Fibroblast of skin of right quadriceps (primary cell): ENCODE measurements at places on chromosomes 1 and 21.

- DNase-seq: no peak
Observed at GRCh38 chr1:22364764-22365163, 86.9 kb upstream of the ZBTB40 start.

DNA sequence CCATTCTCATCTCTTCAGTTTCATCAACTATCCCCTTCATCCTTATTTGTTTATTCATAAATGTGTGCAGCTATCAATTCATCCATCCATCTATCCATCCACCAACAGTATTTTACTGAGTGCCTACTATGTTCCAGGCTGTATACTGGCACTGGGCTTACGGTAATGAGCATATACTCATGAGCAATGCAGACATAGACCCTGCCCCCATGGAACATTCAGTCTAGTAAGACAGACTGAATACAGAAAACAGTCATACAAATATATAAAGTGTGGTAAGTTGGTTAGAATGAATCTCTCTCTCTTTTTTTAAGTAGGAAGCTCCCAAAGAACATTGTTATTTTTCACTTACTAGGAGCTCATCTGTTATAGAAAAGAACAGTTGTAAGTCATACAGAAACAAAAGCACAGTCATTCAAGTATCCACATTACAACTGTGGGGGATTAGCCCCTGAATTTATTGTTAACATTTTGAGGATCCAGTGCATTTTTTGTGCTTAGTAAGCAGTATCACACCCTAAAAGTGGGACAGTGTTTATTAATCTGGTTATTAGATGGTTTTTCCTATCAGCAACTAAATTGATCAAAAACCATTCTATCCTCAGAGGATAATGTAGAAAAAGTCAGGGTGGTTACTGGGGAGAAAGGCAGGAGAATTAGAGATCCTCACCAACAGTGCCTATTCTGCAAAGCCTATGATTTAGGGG lies 3.6 kb downstream of the SLC16A4 start:
- DNase-seq: no peak

DNA sequence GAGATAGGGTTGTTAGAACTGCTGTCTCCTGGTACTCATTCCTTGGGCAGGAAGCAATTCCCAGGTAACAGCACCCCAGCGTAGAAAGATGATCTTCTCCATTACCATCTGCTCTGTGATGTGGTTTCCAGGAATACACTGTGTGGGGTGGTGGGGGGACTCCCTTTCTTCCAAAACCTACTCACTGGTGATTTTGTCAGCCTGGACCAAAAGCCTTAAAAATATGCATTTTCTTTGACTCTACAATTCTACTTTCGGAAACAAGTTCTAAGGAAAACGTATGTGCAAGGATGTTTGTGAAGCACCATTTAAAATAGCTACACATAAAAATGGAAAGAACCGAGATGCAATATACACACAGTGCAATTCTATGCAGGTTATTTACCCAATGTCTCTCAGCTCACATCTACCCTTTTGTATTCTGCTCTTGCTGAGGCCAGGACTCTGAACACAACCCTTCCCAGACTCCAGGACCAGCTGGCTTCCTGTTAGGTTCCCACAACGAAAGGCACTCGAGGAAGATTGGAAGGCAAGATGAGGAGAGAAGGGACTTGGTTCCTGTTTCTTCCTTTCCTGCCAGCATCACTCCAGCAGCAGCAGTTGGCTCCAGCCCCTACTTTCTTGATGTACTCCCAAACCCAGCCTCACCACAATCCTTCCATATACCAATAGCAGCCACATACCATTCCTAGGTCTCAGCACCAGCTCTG lies 33.0 kb upstream of the GJB5 start:
- DNase-seq: no peak

DNA sequence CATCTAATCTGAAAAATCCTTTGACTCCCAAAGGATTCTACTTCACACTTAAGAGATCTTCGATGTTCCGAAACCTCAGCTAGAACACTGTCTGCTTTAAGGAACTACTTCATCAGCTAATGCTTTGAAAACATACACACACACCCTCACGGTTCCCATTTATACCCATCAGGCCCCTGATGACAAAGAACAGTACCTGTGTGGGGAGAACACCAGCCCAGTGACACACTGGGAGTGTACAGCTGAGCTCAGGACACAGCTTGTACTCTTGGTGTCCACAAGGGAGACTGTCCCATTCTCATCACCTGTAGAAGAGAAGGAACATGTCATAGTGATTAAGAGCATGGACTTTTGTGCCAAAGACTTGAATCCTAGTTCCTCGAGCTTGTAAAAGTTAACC lies 6.6 kb downstream of the WDR77 start:
- DNase-seq: no peak
